ENCODE measurements at places on chromosomes 6 and 20.
A peak's percentile ranks its signal among the peaks of the same experiment; 100 is the strongest.

DNA sequence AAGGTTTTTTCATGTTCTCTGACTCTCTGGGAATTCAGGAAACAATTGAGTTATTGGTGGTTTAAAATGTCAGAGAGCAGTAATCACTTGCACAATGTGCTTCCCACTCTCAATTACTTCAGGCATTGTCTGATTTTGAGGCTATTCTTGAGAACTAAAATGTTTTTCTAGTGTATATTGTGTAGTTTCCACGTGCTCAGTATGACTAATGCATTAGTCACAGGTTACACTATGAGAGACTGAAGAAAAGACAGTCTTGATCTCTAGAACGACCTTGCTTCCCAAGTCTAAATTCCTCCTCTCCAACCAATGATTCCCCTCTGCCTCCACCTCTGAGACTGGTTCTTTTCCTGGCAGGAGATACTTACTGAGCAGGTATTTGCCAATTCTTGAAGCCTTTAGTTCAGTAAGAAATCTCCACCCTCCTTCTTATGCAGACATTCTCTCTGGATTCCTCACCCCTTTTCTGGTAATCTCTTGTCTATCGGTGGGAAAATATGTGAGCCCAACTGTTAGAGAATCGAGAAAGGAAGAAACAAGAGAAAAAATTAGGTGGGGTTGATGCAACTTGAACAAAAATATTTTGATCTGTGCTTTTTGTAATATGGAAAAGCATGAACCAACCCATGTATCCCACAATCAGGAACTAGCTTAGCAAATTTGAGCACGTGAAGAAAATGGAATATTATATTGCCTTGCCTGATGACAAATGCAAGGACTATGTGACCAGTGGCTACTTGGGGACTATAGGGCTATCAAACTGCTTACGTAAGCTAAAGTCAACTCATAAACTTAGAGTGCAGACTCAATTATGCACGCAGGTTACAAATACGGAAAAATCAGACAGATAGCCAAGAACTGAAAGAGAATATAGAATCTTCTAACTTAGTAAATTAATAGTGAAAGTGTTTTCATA, 61.1 kb upstream of the SLC22A16 start:
- DNase-seq = no peak

GRCh38 chr6:147204060-147204785, at the start of gene STXBP5:
STXBP5 (plus strand) TSS chr6:147204417; CDS start chr6:147204533, 116 bp downstream.
- DNase-seq = peak; percentile 74

- no peak for DNase-seq
These were observed 10.4 kb downstream of the SRC start for GRCh38 chr20:37356387-37356786.

GRCh38 chr6:148401571-148401970, 58.9 kb downstream of the SASH1 start:
- DNase-seq = no peak

DNA sequence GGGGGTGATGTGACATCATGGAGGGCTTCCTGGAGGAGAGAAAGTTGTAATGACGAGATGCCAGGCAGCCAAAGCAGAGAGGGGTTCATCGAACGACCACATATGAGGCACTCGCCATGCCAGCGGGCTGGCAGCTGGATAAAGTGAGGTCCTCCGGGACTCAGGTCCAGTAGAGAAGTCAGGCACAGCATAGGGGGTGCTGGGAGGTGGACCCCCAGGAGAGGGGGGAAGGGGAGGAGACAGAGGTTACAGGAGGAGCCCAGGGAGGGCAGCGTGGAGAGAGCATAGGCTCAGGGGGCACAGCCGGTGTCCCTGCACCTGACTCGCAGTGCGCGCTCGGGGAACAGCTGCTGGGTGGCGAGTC, 174.7 kb downstream of the BMP7 start:
- DNase-seq = no peak

GRCh38 chr6:102068349-102068929, 674.9 kb downstream of the GRIK2 start:
- no peak for DNase-seq

- no peak for DNase-seq
These were observed 33.4 kb upstream of the INSM1 start for GRCh38 chr20:20334489-20334888.

DNA sequence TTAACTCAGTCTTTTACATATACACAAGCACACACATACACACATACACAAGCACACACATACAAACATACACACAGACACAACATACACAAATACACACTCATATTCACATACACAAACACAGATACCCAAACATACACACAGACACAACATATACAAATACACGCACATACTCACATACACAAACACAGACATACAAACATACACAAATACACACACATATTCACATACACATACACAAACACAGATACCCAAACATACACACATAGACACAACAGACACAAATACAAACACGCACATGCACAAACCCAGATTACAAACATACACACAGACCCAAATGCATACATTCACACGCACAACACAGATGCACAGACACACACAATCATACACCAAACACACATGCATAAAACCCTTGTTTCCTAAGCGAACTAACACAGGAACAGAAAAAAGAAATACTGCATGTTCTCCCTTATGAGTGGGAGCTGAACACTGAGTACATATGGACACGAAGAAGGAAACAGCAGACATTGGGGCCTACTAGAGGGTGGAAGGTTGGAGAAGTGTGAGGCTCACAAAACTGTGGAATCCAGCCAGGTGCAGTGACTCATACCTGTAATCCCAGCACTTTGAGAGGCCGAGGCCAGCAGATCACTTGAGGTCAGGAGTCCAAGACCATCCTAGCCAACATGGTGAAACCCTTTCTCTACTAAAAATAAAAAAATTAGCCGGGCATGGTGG, 34.2 kb downstream of the PIM1 start:
- DNase-seq = no peak

- no peak for DNase-seq
These were observed 41.8 kb upstream of the ARFGEF2 start for GRCh38 chr20:48879612-48880245.

GRCh38 chr20:3218307-3218988, 9.2 kb downstream of the ITPA start:
- DNase-seq = peak; percentile 72

DNA sequence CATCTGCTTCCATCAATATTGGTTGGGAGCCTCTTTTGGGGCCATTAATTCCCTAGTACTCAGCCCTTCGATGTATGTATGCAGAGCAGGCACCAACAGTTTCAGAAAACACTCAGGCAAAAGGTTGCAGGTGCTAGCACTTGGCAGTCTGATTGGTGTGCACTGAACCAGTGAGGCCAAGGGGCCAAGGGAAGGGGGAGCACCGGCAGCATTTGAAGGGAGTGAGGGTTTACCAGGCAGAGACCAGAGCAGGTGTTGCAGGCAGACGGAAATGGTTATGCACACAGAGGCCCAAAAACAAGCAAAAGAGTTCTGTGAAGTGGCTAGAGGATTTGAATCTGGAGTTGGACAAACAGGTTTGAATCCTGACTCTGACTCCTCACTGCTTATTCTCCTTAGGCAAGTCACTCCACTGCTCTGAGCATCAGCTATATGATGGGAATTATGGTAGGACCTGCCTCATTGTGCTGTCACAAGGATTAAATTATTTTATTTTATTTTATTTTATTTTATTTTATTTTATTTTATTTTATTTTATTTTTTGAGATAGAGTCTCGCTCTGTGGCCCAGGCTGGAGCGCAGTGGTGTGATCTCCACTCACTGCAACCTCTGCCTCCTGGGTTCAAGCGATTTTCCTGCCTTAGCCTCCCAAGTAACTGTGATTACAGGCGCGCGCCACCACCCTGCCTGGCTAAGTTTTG, 58.1 kb upstream of the SHLD1 start:
- no peak for DNase-seq

GRCh38 chr6:40900791-40901190, 138.2 kb downstream of the UNC5CL start:
- no peak for DNase-seq

DNA sequence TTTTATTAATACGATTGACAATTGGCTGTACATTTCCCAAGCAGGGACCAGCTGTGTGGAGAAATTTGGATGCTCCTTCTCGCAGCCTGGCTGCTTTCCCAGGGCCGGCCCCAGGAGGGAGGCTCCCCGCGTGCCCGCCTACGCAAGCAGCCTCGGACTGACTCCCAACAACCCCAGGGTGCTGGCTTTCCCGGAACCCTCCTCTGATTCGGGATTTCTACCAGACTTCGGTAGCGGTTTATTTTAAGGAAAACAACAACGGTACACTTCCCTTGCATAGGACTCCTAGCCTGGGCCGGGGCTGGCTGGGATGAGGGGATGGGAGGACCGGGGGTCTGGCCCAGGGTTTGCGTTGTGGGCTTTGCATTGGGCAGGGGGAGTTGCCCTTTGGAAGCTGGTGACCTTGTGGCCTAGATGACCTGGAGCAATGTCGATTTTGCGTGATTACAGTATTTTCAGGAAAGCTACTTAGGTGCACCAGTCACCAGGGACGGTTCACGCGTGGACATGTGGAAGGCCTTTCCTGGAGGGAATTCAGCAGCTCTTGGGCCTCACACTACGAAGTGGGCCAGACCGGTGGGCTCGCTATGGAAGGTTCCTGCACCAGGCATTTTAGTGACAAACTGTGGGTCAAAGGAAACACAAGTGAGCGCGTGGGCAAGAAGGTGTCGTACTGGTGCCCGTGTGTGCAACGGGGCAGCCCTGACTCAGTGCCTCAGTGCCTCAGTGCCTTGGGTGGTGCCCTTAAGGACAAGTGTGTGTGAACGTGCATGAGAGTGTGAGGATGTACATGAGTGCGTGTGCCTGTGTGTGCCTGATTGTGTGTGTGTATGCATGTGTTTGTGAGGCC, 20.7 kb upstream of the PHACTR3 start:
- no peak for DNase-seq

- peak; percentile 82 for DNase-seq
These were observed 8.3 kb upstream of the ANKRD60 start for GRCh38 chr20:58236612-58237317.

DNA sequence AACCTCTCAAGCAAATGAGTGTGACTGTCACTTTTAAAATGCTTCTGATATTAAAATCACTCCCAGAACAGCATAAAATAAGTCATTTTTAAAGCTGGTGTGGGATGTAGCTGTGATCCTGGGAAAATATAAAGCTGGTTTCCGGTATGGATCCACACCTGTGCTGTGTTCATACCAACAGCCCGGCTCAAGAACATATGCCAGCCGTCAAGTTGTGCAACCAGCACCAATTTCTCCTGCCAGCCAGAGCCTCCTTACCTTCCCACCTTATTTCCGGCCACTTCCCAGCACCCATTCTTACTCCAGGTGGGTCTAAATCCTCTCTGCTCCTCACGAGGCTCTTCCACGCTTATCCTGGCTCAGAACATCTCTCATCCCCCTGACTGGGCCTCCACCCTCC, 50.9 kb upstream of the RPS6KA2 start:
- DNase-seq = no peak

- DNase-seq = no peak
These were observed 3.2 kb downstream of the BHLHE23 start for GRCh38 chr20:63003546-63003945.

- DNase-seq = no peak
These were observed 30.3 kb upstream of the OGFRL1 start for GRCh38 chr6:71258078-71258866.

DNA sequence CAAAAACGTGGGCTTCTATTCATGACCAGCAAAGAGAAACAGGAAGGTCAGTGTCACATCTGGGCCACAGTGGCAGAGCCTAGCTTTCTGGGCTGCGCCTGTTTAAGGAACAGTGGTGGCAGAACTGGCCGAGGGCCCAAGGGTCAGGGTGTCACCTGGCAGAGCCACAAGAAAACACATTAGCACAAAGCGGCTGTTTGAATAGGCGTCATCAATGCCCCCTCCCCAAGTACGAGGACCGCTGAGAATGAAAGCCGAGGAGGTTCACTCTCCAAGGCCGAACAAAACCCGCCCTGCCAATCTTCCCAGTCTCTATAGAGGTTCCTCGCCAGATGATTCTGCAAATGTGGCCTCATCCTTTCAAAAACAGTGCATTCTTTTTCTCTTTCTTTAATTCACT, 125.2 kb upstream of the TRAF3IP2 start:
- no peak for DNase-seq

- no peak for DNase-seq
These were observed 92.6 kb upstream of the AGPAT4 start for GRCh38 chr6:161366301-161366923.

DNA sequence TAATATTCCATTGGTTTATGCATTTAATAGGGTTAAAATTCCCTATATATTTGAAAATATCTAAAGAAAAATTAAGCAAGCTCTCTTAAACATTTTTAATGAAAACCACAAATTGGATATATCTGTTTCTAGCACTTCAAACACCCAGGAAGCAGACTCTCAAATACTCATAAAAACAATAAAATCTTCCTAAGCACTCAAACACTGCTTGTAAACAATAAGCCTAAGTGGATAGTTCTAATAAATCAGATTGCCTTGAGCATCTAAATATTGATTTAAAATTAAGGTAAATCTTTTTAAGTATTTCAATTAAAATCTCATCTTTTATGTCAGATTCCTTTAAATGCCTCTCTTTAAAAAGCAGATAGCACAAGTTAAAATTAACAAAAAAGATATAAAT, 254.4 kb downstream of the KCNQ5 start:
- peak; percentile 5 for DNase-seq

GRCh38 chr6:37554480-37554819, 54.8 kb upstream of the CCDC167 start:
- DNase-seq = no peak

GRCh38 chr20:25003002-25003401, 10.5 kb upstream of the APMAP start:
- no peak for DNase-seq

DNA sequence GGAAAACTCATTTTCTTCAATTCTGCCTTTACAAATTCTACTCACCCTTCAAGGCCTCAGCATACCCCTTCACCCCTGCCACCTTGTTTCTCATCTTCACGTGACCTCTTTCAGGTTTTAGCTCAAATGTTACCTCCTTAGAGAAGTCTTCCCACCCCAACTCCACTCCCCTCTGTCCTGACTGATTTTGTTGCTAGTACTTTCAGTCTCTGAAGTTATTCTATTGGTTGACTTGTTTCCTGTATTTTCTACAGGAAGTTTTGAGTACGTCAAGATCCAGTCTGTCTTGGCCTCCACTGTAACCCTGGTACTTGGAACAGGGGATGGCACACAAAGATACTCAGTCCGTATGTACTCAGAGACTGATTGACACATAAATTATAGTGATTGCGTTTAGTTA, 296.1 kb downstream of the DHX35 start:
- no peak for DNase-seq
